ENCODE measurements at places on chromosomes 5 and 9.

- peak; percentile 60 for DNase-seq
Observed at GRCh38 chr9:114588651-114589526, 1.3 kb downstream of the ATP6V1G1 start.

DNA sequence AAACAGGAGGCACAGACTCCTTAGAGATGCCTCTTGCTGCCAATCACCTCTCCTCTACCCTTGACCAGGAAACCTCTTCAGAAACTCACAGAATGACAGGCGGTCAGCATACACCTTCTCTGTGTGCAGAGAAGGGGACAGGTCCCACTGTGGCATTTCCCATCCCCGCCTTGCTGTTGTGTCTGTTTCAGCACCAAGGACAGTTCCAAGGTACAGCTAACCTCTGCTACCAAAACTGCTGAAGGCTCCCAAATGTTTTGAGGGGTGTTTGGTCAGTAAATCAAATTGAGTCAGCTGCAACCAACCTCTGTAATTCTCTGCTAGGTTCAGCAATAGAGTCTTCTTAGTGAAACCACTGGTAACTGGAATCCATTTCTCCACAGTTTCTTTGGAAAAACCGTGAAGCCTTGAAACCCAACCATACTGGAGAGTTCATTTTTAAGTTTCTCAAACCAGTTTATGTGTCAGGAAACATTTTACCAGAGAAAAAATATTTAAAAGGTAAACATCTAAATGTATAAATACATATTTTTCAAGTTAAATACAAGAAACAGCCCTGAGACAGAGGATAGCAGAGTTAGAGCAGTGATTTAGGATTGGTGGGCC, 122.0 kb downstream of the DRD1 start:
- DNase-seq = peak; percentile 28

DNA sequence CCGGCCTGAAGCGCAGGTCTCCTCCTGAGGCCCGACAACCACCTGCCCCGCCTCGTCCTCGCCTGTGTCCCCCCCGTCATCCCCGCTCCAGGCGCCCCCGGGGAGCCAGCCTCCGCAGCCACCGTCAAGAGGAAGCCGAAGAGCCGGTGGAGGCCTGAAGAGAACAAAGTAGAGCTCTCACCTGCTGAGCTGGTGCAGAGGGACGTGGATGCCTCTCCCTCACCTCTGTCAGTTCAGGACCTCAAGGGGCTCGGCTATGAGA, 169.9 kb downstream of the HINT1 start:
- DNase-seq = no peak

GRCh38 chr5:148912714-148913398, 86.4 kb downstream of the ADRB2 start:
- DNase-seq = peak; percentile 100

- no peak for DNase-seq
Observed at GRCh38 chr5:28864006-28864405, 1825.6 kb upstream of the CDH9 start.

DNA sequence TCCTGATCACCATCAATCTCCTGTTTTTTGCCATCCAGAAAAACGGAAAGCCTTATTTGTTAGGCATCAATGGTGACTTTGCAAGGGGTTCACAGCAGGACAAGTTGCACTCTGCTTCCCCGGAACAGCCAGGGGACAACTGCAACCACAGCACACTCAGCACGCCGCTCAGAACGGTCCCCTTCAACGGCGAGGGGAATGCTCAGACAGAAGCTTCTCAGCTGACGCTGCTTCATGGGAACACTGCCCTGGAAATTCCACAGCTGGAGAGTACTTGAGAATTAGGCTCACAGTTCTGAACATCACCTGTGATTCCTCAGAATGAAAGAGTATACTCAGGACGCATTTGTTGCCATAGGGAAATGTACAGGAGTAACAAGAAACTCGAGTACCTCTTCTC, 40.1 kb upstream of the PLPP6 start:
- no peak for DNase-seq

DNA sequence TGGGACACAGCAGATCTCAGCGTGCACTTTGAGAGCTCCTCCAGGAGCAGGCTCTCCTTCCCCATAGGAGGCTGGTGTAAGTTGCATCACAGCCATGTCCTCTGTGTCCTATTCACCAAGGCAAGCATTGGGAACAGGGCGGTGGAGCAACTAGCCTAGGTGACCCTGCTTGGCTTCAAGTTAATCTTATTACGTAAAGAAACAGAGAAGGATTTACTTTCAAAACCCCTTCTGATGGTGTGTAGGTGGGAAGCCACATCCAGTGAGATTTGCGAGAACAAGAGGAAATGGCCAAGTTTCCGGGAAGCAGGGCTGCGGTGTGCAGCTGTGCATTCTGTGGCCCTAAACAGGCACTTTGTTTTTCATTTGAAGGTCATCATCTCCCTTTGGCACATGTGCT, 80.2 kb downstream of the TRIO start:
- DNase-seq = no peak

DNA sequence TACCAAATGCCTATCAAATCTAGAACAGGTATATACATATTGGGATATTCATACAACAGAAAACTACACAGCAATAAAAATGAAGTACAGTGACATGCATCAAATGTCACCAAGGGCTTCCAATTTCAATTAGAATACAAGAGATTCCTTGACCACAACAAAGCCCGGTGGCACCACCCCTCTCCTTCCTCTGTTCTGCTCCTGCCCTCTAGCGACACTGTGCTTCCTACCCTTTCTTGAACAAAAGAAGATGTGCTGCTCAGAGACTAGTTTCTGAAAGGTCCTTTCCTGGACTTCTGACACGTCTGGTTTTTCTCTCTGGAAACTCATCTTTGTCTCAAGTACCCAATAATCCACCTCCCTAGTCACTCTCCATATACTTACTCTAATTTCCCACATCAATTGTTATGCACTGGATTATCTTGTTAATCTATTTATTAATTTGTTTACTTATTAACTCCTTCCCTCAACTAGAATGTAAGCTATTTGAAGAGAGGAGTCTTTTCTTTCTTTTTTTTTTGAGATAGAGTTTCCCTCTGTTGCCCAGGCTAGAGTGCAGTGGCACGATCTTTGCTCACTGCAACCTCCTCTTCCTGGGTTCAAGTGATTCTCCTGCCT, 70.4 kb upstream of the CTSV start:
- DNase-seq = peak; percentile 63

- DNase-seq = no peak
Observed at GRCh38 chr5:63111891-63112290, 533.3 kb downstream of the LRRC70 start.

DNA sequence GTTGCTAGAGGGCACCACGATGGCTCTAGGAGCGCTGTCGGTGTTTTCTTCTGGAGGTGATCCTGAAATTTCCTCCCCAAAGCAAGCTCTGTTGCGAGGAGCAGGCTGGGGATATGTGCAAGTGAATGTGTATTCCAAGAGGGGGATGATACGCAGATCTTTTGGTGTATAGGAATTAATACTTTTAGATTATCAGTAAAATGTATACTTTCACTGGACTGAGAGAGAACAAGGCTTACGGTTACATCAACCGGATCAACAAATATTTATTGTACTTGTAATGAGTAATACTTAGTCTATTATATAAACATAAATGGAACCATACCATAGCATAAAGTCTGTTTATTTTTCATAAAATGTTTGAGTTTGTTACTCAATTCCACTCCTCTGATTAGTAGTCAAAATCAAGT, 632 bp upstream of the PRKAA1 start:
- peak; percentile 83 for DNase-seq

DNA sequence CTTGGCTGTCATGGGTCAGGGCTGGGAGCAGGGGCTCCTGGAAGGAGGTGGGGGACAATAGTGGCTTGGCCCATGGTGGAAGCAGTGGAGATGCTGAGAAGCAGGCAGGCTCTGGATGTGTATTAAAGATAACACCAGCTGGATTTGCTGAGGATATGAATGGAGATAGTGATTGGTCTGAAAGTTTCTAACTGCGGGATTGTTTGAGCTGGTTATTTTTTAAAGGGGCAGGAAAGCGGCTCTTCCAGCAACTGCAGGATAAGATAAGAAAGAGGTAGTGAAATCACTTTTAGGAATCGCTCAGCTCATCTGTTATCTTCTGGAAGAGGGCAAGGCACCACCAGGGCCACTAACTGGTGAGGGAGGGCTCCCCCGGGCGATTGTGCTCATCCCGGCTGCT, 125.5 kb downstream of the TENT4A start:
- no peak for DNase-seq

DNA sequence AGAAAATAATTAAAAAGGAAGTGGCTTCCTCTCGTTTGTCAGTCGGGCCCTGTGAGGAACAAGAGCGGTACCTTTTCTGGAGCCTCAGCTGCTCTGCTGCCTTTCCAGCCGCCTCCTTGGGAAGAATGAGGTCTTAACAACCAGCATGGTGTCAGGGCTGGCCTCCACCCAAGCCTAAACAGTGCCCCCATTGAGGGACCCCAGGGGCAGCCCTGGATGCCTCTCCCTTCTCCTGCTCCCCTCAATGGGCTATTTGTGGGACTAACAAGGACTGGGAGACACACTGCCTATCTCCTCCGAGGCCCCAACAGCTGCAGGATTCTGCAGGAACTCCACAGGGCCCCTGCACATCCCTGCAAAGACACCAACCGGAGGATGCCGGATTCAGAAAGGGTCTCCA, 155.4 kb upstream of the MAP3K1 start:
- no peak for DNase-seq

All from ELR (cell line).